ENCODE measurements at places on chromosomes 13 and 19. TPM values are rescaled to one million over a fixed set of nuclear protein-coding genes. Genes with fewer than 3 reads are reported as not detected.

TUBA3C gene
- not detected for total RNA-seq

LHB gene
- not detected for total RNA-seq

ZNF546 gene
- 5.8 TPM for total RNA-seq

DNA sequence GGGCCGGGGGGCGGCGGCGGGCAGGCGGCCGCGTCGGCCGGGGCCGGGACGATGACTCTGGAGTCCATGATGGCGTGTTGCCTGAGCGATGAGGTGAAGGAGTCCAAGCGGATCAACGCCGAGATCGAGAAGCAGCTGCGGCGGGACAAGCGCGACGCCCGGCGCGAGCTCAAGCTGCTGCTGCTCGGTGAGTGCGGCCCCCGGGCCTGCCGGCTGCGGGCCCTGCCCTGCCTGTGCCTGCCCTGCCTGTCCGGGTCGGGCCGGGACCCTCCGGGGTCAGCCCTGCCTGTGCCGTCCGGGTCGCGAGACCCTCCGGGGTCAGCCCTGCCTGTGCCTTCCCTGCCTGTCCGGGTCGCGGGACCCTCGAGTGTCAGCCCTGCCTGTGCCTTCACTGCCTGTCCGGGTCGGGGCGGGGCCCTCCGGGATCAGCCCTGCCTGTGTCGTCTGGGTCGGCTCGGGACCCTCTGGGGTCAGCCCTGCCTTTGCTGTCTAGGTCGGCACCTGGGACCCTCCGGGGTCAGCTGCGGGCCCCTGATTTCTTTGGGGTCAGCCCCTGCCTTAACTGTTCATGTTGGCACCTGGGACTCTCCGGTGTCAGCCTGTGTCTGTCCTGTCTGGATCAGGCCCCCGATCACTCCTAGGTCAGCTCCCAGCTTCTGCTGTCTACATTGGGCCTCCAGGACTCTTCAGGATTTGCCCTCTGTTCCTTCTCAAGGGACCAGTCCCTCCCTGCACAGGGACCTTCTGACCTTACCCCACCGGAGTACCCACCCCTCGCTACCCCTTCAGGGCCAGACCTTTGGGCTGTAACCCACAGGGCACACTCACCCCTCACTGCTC lies 659 bp downstream of the GNA11 start:
- DNase-seq = no peak

- no peak for DNase-seq
Measured at GRCh38 chr19:15323496-15324235, 8.7 kb downstream of the BRD4 start.

GRCh38 chr13:23684647-23685046 lies 114.4 kb downstream of the TNFRSF19 start:
- DNase-seq = no peak

- peak; percentile 23 for DNase-seq
Measured at GRCh38 chr13:48908381-48909055, 67.2 kb upstream of the FNDC3A start.

DNA sequence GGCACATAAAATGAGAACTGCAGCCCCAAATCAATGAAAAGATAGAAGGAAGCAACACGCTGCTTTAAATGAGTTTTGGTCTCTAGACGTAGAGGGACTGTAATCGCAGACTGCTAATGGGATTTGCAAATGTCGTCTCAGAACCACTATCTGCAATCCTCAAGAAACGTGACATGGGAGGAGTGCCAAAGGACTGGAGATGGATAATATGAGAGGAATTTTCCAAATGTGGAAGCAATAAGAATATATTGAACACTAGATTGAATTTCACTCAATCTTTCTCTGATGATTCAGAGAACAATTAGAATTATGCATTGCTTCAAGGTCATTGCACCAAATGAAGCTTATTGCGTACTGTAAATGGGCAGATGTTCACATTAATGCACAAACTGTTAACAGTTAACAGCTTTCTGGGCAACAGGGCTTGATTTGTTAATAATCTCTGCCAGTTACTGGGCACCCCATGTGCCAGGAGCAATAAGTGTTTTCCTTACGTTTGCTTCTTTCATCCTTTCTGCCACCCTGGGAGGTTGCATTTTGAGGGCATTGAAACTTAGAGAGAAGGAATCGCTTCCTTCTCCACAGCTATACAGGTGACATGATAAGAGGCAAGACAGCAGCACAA lies 62.8 kb upstream of the WASF3 start:
- DNase-seq = no peak

POU4F1 gene
- 1.1 TPM for total RNA-seq

ZNF714 gene
- 15.2 TPM for total RNA-seq

PLVAP gene
- total RNA-seq = 126 TPM

DNA sequence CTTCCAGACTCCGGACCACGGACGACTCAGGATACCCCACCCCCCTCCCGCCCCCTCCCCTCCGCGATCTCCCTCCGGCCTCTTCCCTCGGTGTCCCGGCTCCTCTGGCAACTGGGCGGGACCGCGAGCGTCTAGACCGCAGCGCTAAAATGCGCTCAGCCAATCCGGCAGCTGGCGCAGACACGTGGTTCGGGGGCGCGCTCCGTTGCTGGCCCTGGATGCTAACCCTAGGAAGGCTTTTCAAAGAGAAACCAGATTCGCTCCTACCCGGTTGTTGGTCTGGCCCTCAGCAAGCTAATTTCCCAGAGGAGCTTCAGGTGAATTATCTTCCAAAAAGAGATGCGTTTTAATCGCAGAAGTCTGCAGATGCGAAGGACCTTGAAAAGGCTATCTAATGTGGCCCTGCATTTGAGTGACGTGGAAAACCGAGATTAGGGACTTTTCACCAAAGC lies at the start of gene DZIP1:
Gene DZIP1, minus strand, starts transcription at position 106 of the 452 bp plus-strand sequence. CDS start 2,677 bp downstream, outside the sequence.
- peak; percentile 15 for DNase-seq

FLT1 gene
- total RNA-seq = 44.6 TPM
